ENCODE measurements at places on chromosomes 4 and X.

DNA sequence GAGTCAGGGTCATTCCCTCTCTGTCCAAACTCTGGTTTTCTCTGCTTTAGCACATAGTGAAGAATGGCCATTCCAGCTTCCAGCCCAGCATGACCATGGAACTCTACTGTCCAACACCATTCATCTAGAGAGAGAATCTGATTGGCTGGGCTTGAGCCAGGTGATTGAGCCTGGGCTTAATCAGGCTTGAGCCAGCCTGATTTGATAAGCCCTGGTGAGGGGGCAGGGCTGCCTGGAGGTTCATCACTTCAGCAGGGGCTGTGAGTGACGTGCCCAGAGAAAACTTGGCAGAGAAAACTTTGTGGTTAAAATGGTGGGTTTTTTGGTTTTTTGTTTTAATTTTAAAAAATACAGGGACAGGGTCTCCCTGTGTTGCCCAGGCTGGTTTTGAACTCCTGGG, 62.5 kb downstream of the KIAA0232 start:
- no peaks in the 10 kb centered on the region for H3K27me3 ChIP-seq
- peaks cover 2% of the 10 kb centered on the region for H3K4me1 ChIP-seq
- no peak for DNase-seq
- H3K36me3 ChIP-seq = peaks cover 36% of the 10 kb centered on the region

DNA sequence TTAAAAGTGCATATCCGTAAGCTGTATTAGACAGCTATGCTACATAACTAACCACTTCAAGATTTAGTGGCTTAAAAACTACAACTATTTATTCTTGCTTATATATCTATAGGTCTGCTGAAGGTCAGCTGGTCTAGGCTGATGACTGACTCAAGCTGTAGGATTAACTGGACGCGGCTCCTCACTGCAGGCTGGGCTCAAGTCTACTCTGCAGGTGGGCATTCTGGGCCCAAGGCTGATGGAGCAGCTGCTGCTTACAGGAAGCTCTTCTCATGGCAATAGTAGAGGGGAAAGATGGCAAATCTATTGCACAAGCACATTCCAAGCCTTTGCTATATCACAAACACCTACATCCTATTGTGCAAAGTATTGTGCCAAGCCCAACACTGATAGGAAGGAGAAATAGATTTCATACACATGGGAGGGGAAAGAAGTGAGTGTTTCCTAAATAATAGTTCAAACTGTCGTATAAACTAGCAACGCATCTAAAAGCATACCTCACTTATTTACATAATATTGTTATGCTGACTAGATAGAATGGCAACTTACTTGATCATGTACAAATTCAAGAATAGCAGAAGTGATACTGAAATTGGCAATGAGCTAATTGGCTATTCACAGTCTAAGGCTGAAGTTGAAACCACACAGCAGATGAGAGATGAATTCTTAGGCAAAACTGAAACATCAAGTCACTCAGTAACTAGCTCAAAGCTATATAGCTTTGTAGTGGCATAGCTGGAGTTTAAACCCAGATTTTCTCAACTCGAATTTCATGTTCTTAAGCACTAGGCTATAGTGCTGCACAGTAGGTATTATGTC, 263.8 kb downstream of the NKX6-1 start:
- no peaks in the 10 kb centered on the region for H3K36me3 ChIP-seq
- no peaks in the 10 kb centered on the region for H3K4me1 ChIP-seq
- H3K27me3 ChIP-seq = no peaks in the 10 kb centered on the region
- no peak overlapping the region for H3K4me3 ChIP-seq

- H3K36me3 ChIP-seq = no peaks in the 10 kb centered on the region
- H3K4me3 ChIP-seq = no peak overlapping the region
- H3K27ac ChIP-seq = no peak overlapping the region
- H3K27me3 ChIP-seq = peaks cover 13% of the 10 kb centered on the region
- no peaks in the 10 kb centered on the region for H3K4me1 ChIP-seq
- DNase-seq = no peak
Measured at GRCh38 chr4:82784681-82785610, 13.7 kb downstream of the SCD5 start.

- no peak for DNase-seq
- no peaks in the 10 kb centered on the region for H3K36me3 ChIP-seq
- no peak overlapping the region for H3K27ac ChIP-seq
- no peaks in the 10 kb centered on the region for H3K27me3 ChIP-seq
- H3K4me3 ChIP-seq = no peak overlapping the region
- H3K4me1 ChIP-seq = no peaks in the 10 kb centered on the region
Measured at GRCh38 chr4:178871476-178871875, 1429.2 kb upstream of the AGA start.

Data from activated CD8-positive, alpha-beta T cell treated with anti-CD3 and anti-CD28 coated beads, Interleukin-2, amount 10 ng/mL, durations not matched to agents 7 days and 5 days (primary cell).